ENCODE measurements at places on chromosomes 1 and 21.
A peak's percentile ranks its signal among the peaks of the same experiment; 100 is the strongest.

GRCh38 chr1:198902655-198903054, 263.8 kb downstream of the PTPRC start:
- DNase-seq: no peak

DNA sequence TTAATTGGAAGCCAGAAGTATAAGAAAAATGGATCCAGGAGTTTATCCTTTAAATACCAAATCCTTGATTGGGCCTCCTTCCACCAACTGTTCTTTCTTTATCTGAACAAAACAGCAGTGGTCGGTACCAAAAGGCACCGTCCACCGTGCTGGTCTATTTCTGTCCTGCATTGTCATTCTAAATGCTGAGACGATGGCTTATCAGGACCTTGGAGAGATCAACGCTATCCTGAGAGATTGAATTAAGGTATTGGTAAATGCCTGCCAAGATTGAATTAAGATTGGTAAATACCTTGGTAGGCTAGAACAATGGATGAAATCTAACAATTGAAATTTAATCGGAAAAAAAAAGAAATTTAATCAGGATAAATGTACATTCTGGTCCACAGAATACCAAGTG, 73.4 kb upstream of the SOD1 start:
- no peak for DNase-seq

- no peak for DNase-seq
These were observed 116.1 kb downstream of the DENND1B start for GRCh38 chr1:197659171-197659570.

GRCh38 chr1:30315185-30315960, 408.0 kb downstream of the MATN1 start:
- no peak for DNase-seq

DNA sequence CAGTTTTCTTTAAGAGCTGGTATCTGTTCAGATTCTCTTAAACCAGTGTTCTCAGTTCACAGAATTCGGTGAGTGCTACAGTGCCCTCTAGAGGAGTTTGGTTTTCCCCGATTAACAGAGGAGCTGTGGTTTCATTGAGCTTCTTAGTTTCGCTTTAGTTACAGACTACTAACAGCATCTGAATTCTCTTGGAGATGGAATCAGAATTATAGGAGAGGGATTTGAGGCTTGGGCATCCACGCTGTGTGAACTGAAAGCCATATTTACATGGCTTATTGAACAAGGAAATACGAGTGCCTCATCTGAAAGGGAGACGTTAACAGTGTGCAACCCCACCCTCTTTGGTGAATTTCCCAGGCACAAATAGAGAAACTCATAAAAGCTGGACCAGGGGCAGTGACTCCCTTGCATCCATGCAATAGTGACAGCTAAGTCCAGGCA, 202.0 kb downstream of the USH2A start:
- DNase-seq: peak; percentile 37

DNA sequence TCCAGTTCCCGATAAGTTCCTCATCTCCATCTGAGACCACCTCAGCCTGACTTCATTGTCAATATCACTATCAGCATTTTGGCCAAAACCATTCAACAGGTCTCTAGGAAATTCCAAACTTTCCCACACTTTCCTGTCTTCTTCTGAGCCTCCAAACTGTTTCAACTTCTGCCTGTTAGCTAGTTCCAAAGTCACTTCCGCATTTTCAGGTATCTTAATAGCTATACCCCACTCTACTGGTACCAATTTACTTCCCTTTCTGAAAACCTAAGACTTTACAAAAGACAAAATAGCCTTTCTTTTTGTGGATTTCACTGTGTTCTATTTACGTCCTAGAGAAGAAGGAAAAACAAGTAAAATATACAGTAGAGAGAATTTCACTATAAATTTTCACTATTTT, 147.0 kb upstream of the FMN2 start:
- no peak for DNase-seq

- DNase-seq: no peak
These were observed 67.1 kb upstream of the TLR5 start for GRCh38 chr1:223209992-223210787.

- no peak for DNase-seq
These were observed 47.0 kb upstream of the KCNK1 start for GRCh38 chr1:233566886-233567285.

DNA sequence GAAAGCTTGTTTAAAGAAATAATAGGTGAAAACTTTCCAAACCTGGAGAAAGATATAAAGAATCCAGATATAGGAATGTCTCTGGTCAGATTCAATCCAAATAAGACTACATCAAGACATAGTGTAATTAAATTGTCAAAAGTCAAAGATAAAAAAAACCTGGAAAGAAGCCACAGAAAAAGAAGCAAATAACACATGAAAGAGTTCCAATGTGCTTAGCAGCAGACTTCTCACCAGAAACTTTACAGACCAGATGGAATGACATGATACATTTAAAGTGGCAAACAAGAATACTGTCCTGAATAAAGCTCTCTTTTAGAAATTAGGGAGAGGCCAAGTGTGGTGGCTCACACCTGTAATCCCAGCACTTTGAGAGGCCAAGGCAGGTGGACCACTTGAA, 1039.9 kb downstream of the KCNT2 start:
- no peak for DNase-seq

- no peak for DNase-seq
These were observed 20.0 kb downstream of the ARHGEF16 start for GRCh38 chr1:3474421-3474820.

DNA sequence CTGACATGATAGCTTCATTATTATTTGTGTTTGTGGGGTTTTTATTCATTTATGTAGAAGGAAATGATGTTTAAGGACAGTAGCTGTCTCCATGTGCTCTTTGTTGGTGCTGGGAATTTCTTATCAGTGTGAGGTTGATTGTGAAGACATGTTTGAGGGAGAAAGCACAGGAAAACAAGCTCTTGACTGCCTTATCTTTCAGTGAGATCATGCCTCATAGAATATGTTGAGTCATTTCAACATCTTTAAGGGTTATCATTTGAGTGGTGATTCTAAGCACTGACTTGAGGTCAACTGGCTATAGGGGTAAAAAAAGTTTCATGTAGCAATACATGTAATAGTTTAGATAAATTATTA, 405.1 kb upstream of the ADAMTS5 start:
- DNase-seq: no peak

GRCh38 chr1:87786861-87787545, 458.3 kb downstream of the LMO4 start:
- no peak for DNase-seq

DNA sequence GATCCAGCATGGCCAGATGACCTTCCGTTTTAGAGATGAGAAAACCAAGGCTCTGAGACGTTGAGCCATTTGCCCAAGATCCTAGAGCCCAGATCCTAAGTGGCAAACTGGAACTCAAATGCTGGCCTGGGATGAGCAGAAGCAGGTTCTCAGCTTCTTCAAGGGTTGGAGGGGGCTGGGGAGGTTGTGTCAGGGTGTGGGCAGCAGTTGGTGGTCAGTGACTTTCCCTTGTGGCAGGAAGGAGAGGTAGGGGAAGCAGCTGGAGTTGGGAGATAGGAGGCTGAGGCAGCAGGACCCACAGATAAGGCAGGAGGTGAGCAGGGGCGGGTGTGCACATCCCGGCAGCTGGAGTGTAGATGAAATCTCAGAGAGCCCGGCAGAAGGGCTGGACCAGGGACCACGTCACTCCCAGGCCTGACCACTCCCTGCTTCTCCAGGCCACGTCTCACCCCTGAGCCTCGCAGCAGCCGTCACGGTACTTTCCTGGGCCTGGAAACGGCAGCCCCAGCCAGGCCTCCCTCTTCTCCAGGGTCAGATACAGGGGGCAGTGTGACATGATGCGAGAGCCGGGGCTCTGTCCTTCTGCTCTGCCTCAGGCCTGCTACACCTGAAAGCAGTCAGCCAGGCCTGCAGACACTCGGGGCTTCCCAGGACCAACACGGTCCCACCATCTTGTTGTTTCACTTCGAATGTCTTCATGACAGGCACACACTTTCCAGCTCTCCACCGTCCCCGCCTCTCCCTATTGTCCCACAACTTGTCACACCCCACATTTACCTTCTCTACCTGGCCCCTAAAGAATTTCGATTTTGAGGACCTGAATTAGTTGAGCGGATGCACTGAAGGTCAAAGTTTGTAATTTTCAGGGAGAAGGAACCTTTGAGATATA, 11.5 kb upstream of the LAPTM5 start:
- DNase-seq: no peak

GRCh38 chr1:59928996-59929395, 2.4 kb upstream of the CYP2J2 start:
- DNase-seq: peak; percentile 11

GRCh38 chr1:177772386-177772960, 197.4 kb downstream of the SEC16B start:
- no peak for DNase-seq

- peak; percentile 78 for DNase-seq
These were observed 82.9 kb downstream of the ITPKB start for GRCh38 chr1:226656201-226656600.

DNA sequence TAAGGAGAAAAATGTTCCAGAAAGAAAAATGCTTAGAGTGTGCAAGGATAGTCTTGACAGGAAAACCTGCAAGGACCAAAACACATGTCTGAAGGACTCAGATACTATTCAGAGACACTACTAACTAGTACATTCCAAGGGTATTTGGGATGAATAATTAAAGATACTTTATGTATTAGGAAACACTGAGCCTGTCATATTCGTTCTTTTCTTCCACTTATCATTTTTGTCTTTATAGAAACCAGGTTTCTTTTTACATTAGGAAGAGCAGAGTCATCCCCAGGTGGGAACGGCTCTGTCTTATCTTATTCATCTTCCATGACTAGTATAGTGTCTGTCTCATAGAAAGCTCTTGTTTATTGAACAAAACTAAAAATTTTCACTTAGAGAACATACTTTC, 296.2 kb upstream of the ESRRG start:
- no peak for DNase-seq

DNA sequence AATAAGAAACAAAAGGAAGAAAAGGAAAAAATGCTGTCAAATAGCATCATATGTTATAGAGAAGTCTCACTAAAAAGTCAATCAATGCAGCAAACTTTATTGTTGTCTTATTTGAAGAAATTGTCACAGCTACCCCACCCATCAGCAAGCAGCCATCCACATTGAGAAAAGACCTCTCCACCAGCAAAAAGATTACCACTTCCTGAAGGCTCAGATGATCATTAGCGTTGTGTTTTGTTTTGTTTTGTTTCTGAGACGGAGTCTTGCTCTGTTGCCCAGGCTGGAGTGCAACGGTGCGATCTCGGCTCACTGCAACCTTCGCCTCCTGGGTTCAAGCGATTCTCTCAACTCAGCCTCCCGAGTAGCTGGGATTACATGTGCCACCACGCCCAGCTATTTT, 29.0 kb downstream of the ATP2B4 start:
- DNase-seq: no peak

DNA sequence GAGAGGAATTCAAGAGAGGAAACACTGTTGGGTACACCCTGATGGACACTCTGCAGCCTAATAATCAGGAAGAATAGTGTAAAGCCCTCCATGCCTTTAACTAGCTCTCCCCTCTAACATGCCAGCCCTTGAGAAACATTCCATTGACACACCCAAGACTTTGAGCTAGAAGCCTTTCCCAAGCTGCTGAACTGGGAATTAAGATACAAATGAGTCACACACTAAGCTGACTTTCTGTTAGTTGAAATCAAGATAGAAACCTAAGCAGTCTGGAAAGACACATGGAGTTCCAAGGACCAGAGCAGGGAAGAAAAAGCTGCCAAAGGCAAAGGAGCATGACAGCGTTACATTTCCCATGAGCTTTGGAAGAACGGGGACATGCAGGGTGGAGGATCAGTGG, 380.8 kb downstream of the NPHP4 start:
- DNase-seq: no peak

DNA sequence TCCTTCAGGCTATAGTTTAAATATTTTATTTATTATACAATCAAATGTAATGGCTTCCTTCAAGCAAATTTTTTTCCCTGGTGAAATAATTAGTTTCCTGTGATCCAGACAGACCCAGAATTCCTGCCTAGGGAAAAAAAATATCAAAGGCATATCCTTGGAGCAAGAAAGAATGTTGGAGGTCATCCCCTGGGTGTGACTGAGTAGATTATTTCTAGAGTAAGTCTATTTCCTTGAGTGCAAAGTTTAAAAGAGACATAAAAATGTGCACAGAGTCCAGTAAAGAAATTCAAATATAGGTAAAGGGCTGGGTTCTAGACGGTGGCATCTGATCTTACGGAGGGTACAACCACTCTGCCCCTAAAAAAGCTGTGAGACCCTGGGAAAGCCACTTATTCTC, 32.2 kb upstream of the SAMD13 start:
- DNase-seq: no peak

GRCh38 chr1:197907846-197908616, 5.6 kb downstream of the C1orf53 start:
- DNase-seq: no peak

DNA sequence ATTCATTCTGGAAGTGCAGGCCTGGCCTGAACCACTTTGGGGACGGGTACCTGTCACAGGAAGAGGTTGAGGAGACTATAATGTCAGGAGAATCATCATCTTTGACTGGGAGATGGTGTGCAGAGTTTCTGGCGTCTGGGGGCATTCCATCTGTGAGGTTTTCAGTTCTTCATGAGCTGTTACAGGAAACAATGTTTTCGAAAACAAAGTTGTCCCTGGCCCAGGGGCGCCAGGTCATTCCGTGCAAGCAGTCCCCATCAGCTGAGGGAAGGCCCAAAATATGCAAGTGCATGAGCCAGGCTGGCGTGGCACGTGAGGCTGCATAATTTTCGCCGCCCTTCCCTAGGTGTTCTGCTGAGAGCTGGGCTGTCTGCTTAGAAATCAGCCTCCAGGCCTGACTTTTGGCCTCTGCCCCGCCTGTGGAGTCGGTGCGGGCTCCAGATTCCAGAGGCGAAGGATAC, 68.4 kb upstream of the ATP5PO start:
- DNase-seq: no peak

DNA sequence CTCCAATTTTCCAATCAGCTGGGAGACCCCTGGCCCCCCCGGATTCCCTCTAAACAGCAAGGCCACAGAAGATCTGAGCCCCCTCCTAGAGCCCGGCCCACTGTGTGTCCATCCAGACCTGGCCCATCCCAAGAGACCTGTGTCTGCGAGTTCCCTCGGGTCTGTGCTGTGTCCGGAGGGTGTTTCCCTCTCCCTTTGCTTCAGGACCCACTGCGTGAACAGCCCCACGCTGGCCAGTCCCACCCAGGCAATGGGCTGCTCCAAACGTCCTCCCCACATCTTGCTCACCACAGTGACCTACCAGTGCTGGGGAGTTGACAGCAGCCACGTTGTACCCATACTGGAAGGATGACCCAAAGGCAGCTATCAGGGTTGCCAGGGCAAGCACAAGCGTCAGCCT, 11.6 kb downstream of the SLC2A5 start:
- DNase-seq: no peak

DNA sequence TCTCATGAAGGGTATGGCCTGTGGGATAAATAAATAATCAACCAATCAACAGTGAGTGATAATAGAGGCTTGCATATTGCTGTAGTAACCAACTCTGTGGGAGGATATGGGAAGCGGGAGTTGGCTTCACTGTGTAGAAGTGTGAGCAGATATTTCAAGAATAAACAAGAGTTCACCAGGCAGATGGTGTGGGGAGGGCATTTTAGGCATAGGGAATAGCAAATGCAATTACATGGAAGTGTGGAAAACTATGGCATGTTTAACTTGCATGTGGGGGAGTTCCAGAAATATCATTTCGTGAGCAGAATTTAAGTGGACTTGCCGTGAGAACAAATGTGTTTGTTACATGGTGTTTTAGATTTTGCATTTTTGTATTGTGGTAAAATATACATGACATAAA, 95.2 kb downstream of the SPATA46 start:
- DNase-seq: no peak

GRCh38 chr1:80282536-80282935, 1276.0 kb upstream of the ADGRL4 start:
- DNase-seq: no peak

GRCh38 chr1:198318085-198318484, 161.3 kb downstream of the NEK7 start:
- DNase-seq: no peak

GRCh38 chr1:31694964-31695313, 8.9 kb downstream of the COL16A1 start:
- DNase-seq: no peak

Data from NCI-H146 (cell line).